ENCODE measurements at places on chromosomes 13 and 19. TPM values are rescaled to one million over a fixed set of nuclear protein-coding genes. Genes with fewer than 3 reads are reported as not detected.

The CBLC gene
- not detected for total RNA-seq

The TRPM4 gene
- total RNA-seq: 1.2 TPM

The TJP3 gene
- 0.49 TPM for total RNA-seq

The KLK14 gene
- not detected for total RNA-seq

The ZIK1 gene
- total RNA-seq: 12.3 TPM

The PSG2 gene
- total RNA-seq: 0.34 TPM

The ODAD3 gene
- total RNA-seq: 0.54 TPM

DNA sequence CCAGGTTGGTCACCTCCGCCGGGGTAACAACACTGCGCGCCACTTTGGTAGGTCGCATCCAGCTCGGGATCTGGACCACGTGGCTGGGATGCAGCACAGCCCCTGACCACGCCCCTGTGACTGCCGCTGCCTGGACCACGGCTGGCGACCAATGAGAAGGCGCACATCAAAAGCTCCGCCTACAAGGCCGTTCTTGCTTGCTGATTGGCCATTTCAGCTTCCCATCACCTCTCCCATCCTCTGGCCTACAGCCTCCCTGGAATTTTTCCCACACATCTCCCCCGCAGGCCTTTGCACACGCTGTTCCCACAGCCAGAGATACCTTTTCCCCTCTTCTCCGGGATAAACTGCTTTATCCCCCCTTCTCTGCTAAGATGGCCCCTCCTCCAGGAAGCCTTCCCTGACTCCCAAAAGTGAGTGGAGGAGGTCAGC, 12.5 kb upstream of the MAP1S start:
- peak; percentile 31 for DNase-seq

DNA sequence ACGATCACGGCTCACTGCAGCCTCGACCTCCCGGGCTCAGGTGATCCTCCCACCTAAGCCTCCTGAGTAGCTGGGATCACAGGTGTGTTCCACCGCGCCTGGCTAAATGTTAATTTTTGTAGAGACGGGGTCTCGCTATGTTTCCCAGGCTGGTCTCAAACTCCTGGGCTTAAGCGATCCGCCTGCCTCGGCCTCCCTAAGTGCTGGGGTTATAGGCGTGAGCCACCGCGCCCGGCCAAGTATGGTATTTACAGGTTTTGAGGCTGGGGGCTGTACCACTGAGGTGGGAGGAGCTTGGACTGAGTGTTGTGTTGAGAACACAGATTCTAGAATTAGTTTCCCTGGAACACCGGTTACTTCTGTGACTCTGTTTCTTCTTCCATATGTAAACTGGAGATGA, 452 bp upstream of the PPM1N start:
- DNase-seq: no peak

DNA sequence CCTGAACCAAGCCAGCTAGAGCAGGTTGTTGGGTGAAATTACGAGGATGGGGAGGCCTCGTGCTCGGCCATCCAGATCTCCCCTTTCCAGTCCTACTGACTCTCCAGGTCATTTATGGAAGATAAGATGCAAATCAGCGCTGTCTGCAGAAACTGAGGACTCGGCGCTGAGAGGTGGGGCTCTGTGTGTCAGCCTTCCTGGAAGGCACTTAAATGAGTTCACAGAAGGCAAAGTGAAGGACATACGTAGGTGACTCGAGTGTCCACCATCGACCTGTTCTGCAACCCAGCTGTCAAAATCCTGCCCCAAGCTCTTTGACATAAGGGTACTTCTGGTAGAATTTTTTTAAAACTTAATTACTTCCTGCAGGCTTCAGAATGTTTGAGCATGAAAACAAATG, 86.4 kb downstream of the RAB20 start:
- DNase-seq: no peak

GRCh38 chr13:109509154-109509900, 277.1 kb downstream of the IRS2 start:
- peak; percentile 51 for DNase-seq

DNA sequence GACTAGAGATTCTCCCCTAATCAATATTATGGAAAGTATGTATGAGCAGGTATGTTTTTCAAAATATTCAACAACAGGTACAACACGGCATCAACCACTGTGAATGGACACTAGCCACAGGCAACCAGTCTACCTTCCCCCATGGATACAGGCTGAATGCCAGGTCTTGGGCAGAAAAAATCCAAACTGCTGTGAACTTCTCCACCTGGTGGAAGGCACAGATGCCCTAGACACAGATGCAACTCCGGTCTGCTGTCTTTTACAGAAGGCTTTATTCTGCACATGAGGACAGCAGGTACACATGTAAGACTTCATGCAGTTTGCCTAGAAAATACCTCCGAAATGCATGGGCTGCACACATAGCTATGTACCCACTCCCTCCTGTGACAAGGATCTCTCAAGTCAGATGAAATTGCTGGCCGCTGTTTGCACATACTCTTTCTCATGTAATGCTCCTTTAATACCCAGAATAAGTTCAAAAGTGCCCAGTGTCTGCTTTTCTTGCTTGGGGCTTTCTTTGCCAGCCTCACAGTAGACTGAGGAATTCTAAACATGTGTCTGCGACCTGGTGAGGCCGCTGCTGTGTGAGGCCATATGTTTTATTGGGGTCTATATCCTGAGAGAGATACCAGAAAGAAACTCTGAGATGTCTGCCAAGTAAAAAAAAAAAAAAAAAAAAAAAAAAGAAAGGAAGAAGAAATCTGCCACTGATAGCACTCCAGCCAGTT, 325.9 kb downstream of the FOXO1 start:
- peak; percentile 19 for DNase-seq

DNA sequence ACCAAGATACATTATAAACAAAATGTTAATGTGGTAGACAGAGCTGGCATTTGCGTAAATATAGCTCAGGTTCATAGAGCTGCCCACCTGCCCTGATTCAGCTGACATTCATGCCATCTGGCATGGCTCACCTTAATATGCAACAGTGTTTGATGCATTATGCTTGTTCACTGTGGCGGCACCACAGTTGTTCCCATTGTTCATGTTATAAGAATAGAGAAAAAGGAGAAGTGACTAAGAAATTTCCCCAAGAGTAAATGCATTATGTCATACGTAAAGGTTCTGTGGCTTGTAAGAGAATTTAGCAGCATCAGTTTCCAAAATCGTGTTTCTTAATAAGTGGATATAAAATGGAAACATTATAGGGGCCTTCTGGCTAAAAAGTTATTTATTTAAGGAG, 4.5 kb downstream of the CCNA1 start:
- DNase-seq: no peak

- peak; percentile 81 for DNase-seq
Observed at GRCh38 chr13:73335210-73335609, 276.4 kb downstream of the KLF5 start.

- DNase-seq: no peak
Observed at GRCh38 chr19:14088634-14089411, 1.7 kb downstream of the SAMD1 start.

- peak; percentile 12 for DNase-seq
Observed at GRCh38 chr13:38914070-38914469, 76.6 kb downstream of the STOML3 start.
